ENCODE measurements at places on chromosomes 7 and 10.

DNA sequence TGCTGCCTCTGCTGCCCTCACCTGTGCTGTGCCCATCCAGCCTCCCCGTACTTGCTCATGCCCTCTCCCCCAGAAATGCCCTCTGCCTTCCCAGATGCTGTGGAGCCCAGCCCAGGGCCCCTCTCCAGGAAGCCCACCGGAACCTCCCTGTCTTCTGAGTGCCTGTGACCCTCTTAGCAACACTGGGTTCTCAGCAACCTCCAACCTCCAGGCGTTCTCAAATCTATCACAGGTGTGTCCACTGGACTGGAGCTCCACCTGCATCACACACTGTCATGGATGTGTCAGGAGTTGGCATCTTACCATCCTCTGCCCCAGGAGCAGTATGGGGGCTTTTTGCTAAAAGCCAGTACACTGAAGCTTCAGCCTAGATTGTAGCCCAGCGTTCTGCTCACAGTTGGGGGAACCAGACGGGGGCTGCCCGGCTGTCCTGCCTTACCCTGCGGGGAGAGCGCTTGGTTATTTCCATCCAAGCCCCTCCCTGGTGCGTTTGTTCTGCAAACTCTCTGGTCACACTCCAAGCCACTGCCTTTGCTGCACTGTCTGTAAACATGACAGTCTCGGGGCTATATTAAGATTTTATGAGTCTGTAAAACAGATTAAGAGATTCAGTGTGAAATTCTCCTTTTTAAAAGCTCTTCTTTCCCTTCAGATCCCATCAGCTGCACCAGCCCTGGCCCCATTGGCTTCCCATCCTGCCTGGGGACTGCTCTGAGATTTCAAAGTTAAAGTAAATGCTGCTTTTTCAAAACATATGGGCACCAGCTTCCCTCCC is 71.3 kb upstream of the CPXM2 start:
- DNase-seq = no peak

GRCh38 chr10:124296121-124296812 is 122.5 kb downstream of the OAT start:
- DNase-seq = no peak

GRCh38 chr10:84540617-84541288 is 212.4 kb downstream of the CCSER2 start:
- DNase-seq = peak; percentile 88

- DNase-seq = no peak
These were observed 159.5 kb downstream of the GPAM start for GRCh38 chr10:112024079-112024478.

DNA sequence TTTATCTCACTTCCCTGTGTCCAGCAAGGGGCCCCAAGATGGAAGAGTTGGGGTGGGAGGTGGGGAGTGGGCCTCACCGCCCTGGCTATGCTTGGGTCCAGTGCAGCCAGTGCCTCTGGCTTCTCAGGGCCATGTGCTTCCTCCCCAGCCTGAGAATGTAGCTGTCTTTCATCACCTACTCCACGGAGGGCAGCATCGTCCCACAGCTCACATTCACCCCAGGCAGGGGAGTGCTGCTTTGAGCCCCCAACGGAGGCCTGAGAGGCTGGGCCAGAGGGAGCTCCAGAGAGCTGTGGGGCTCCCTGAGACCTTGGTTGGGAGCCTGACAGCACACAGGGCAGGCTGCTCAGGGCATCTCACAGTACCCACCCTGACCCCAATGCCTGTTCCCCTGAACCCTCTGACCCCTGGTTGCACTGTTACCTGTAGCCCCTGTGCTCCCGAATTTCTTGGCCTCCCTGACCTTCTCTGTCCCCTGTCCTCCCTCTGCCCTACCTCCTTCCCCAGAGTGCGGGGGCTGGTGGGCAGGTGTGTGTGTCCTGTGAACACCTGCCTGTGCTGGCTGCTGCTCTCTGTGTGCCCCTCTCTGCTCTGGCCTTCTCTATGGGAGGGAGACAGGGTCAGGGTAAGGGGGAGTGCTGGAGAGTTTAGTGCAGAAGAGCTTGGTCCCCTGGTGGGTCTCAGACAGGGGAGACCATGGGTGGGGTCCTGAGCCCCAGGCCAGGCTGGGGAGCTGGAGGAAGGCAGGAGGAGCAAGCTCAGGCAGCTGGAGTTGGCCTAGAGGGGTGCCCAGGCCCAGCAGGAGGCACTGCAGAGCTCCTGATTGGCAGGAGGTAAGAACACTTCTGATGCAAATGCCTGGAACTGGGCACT is 19.6 kb upstream of the ZNF488 start:
- peak; percentile 42 for DNase-seq

- DNase-seq = no peak
These were observed 61.8 kb upstream of the CAPZA2 start for GRCh38 chr7:116800594-116800993.

DNA sequence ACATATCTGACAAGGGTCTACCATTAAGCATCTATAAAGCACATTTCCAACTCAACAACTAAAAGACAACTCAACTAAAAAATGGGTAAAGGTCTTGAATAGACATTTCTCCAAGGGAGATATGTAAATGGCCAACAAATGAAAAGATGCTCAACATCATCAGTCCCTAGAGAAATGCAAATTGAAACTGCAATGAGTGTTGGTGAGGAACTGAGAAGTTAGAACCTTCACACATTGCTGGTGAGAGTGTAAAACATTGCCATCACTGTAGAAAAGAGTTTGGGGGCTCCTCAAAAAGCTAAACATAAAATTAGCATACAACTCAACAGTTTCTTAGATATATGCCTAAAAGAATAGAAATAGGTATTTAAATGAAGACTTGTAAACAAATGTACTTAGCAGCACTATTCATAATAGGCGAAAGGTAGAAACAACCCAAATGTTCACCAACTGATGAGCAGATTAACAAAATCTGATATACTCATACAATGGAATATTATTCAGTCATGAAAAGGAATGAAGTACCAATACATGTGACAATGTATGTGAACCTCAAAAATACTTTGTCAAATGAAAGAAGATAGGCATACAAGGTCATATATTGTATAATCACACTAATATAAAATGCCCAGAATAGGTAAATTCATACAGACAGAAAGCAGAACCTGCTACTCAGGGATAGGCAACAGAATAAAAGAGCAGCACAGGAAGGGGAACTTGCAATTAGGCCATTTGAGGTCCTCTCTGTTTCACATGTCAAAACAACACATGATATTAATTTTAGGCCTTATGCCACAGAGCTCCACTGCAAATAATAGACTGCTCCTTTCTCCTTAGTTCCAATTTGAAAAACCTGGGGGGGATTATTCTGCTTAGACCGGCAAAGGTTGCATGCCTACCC is 10.6 kb upstream of the LRRC72 start:
- DNase-seq = no peak

- no peak for DNase-seq
These were observed 111.4 kb upstream of the GLCCI1 start for GRCh38 chr7:7857143-7857583.

GRCh38 chr7:80309971-80310549 is 175.4 kb downstream of the GNAI1 start:
- no peak for DNase-seq

DNA sequence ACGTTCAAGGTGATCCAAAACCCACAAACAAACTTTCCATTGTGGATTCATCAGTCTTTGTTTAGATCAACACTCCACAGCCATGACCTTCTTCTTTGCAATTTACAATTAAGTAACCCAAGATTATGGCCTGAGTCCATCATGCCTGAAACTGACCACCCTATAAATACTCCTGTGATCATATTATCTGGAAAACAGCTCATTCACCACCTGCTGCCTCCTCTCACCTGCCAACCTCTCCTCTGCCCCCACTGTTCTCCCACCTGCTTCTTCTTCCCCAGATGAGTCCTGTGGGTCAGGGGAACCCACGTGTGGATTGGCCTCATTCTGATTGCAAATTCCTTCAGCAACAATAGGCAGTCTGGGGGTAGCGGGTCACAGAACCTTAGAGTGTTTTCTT is 81.4 kb downstream of the ABLIM1 start:
- DNase-seq = peak; percentile 3

DNA sequence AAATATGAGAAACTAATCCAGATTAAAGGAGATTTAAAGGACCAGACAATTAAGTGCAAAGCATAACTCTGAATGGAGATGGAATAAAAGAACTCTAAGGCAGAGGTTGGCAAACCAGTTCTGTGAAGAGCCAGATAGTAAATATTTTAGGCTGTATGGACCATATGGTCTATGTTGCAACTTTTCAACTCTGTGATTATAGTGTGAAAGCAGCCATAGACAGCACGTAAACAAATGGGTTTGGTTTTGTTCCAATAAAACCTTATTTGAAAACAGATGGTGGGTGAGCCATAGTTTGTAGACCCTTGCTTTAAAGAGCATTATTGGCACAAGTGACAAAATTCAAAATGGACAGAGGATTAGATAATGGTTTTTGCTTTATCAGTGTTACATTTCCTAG is 884.1 kb downstream of the CCSER2 start:
- no peak for DNase-seq

- no peak for DNase-seq
These were observed 177.7 kb downstream of the CUX1 start for GRCh38 chr7:101995121-101995520.

DNA sequence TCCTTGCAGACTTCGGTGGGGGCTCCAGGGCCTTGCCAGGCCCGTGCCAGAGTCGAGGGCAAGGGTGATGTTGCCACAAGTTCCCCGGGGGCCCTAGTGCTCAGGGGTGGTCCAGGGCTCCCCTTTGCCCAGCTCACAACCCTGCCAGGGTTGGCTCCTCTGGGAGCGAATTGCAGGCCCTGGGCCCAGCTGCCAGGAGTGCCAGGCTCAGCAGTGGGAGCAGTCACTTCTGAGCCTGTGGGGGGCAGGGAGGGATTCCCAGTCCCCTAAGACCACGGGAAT is 43.8 kb downstream of the TCERG1L start:
- no peak for DNase-seq

GRCh38 chr10:19628767-19629560 is 187.3 kb upstream of the PLXDC2 start:
- DNase-seq = peak; percentile 31

DNA sequence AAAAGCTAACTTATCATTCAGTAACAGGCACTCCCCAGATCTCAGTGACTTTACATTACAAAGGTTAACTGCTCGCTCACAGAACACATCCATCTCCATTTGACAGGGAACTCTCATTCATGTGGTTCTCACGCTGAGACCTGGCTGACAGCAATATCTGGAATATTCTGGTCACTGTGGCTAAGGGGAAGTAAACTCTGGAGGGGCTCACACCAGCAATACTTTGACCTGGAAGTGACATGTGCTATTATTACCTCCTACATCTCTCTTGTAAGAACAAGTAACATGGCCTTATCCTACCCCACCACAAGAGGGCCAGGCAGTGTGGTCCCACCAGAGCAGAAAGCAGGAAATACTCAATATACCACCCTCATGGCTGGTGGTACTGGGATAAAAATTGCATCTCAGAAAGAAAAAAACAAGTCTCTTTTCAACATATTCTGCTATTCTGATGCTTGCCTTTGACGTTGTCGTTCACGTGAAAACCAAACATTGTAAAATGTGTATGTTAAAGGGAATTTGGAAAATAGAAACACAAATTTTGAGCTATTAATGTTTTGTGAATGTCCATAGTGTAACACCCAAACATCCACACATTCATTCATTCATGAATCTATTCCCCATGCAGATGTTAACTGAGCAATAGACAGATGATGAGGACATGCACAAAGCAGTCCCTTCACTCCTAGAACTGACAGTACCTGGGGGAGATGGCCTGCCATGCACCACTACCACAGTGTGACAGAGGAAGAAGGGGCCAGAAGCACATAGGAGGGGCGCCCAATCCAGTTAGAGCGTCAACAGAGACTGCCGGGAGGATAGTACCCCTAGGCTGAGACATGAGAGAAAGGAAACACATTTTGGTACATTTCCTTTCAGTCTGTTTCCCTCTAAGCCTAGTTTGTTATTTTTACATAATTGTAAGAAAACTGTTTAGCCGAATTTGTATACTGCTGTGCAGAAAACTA is 166.0 kb upstream of the SP4 start:
- peak; percentile 53 for DNase-seq

DNA sequence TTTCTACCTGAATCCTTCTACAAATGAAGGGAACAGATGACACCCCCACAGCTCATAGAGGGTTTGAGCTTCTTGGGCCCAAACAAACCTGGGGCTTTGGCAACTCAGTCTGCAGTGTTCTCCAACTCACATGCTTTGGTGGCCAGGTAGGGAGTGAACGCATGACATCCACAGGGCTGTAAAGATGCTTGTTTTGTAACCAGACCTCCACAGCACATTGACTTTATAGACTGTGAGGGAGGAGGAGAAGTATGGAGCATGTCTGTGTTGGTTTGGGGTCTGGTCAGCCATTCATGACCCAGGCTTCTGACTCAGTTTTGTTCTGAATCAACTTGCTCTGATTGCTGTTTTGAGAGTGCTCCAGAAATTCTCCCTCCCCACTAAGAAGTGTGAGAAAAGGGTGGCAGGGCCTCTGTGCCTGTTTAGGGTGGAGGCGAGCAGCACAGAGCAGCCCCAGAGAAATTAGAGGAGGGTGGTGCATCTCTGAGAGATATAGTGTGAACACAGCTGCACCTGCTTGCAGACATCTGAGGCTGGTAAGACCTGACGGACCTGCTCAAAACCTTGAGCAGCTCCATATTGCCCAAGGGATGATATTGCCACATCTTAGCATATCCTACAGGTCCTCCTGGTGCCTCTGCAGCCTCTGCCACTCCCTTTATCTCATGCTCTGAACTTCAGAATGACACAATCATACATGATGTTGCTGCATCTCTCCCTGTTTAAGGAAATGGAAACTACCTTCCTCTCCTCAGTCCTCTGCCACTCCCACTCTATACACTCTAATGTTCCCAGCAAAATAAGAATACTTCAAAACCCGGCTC is 287.7 kb downstream of the ABCA13 start:
- DNase-seq = no peak

DNA sequence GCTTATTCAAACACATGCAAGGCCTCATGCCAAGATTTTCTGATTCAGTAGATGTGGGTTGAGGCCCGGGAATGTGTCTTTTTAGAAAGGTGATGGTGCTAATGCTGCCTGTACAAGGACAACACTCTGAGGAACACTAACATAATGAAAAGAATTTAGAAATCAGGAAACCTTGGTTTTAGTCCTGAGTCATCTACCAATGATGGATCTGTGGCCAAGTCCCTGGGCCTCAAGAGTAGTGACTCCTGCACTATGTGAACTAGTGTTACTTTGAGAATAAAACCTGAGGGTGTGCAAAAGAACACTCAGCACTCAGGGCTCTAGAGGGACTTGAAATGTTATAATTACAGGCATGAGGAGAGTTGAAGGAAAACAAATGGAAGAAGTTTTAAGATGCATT is 741.7 kb upstream of the GALNT17 start:
- DNase-seq = peak; percentile 60
